Astrocyte of the spinal cord (primary cell): ENCODE measurements at places on chromosomes 12 and 14.

DNA sequence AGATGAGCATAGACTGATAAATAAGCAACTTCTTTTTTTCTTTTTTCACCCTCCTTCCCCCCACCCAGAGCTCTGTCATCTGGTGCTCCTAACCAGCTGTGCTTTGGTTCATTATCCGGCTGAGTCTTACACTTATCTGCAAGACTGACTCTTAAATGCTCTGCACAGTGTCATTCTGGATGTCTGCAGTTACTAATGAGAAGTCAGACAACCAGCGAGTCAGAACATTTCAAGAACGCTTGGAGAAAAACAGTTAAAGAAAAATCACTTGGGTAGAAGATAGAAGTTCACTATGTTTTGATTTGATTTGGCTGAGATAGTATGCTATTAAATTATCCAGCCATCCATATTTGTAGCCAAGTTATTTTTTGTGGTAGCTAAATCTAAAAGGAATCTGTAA lies 328.9 kb upstream of the PRICKLE1 start:
- no peak for DNase-seq

DNA sequence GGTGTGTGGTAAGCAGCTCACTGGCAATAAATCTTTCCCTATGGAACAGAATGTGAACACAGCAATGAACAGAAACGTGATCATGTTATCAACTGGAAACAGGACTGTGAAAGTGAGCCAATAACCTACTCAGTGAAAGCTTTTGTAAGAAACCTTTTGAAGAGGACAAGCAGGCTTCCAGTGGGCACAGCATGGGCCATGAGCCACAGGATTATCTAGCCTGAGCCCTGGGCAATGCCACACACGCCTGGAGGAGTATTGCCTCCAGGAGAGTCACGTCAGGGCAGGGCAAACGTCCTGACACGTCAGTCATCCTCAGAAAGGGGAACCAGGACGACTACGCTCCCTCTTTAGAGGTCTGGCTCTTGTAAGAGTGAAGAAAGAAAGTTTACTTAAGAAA lies 32.3 kb downstream of the NRDE2 start:
- no peak for DNase-seq

DNA sequence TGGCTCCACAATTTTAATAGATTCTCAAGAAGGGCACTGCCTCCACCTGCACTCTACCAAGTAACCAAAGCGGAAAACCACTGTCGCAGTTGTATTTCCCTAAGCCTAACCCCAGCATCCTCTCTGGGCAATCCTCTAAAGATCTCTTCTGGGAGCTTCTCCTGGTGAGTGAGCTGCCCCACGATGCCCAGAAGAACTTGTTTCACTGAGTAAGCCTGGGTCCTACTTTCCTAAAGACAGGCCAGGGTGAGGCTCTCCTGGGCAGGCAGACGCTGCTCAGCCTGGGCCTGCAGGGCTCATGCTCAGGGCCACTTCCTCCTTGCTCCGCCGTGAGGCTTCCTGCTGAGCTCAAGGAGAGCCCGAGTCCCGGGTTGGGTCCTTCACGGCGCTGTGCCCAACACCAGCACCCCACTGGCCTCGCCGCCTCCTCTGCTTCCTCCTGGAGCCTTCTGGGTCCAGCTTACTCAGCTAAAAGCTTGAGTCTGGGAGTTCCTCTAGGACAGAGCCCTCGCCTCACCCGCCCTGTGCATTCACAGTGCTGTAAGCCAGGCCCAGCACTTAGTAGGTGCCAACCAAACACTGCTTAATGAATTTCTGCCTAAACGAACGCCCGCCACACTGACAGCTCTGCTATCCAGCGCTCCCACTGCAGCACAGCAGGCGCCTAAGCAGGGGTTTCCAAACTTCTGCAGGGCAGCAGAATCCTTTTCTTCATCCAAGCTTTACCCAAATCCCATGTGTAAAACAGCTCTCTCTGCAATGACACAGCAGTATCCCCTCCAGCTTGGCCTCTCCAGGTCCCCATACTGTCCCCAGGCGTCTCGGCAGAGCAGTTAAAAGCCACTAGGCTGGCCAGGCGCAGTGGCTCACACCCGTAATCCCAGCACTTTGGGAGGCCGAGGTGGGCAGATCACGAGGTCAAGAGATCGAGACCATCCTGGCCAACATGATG lies 5.7 kb downstream of the RAB35 start:
- DNase-seq, result no peak

GRCh38 chr14:89428173-89428523 lies 11.1 kb upstream of the FOXN3 start:
- no peak for DNase-seq

DNA sequence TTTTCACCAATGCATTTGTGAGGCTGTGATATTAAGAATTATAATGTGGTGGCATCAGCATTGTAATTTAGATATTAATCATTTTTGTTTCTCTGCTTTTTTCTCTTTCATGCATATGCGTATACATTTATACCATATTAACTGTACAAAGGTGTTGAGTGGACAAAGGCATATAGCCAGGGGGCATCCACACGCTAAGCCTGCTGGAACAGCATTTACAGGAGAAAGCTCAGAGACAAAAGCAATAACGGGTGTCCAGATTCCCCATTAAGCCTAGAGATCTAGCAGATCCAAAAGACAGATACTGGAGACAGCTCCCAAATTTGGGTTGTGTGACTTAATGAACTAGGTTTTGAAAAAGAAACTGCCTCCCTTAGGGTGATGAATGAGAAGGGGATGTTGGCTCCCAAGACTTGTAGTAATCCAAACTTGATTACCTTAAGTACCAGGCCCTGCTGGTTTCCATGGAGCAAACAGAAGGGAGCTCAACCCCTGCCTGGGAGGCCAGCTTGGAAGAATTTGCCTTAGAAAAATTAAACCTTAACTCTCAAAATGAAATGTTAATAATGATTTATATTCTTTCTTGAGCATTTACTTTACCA lies 181.9 kb downstream of the SLC6A15 start:
- DNase-seq, result no peak

- no peak for DNase-seq
Measured at GRCh38 chr12:114221957-114222630, 183.8 kb downstream of the TBX5 start.

DNA sequence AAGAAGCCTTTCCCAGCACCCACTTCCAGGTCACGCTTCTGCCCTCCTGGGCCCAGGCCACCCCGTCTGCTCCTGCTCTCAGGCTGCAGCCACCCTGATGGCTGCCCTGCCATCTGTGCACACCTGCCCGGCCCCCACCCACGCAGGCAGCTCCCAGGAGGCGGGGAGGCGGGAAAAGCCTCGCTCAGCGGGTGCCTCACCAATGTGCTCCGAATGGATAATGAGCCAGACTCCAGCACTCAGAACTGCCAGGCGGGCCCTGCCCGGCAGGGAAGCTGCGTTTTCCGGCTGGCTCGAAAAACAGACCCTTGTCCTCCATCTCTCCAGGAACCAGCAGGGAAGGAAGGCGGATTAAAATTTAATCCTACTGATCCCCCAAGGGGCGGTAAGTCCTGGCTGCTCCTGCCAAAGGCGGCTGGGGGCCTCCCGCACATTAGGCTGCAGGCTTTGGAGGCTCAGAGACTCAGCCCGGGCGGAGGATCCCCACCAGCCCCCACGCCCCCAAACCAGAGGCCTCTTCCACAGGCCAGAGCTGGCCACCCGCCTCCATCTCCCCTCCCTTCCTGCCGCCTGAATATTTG lies 104.0 kb downstream of the NCOR2 start:
- no peak for DNase-seq

DNA sequence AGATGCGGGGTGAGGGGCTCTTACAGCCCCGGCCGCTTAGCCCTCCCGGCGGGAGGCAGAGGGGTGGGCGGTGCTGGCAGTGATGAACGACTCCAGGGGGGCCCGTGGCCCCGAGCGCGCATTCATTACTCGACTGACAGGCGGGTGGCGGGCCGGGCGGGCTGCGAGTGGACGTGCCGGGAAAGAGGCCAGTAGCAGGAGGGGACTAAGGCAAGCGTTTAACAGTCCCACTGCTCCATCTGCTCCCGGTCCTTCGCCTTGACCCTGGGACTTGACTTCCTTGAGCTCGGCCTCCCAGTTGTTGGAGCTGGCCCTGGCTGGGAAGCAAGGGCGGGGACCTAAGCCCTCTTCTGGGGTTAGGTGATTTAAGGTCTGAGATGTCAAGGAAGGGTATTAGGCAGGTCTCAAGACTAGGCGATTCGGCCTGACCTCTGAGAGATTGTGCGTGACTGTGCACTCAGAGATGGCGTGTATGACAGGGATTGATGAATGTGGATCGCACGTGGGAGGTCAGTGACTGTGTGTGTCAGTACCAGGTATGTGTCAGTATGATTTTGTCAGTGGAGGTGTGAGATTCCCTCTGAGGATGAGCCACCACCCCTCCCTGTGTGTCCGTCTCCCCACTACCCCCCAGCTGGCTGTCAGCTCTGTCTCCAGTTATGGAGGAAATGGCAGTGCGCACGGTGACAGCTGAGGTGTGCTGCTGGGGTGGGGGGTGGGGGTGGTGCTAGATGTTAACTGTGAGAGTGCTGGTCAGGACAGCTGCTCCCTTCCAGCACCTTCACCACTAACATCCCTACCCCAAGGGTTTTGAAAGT lies 3.6 kb upstream of the DNAJC22 start:
- no peak for DNase-seq

GRCh38 chr14:75128596-75128990 lies 1.7 kb upstream of the NEK9 start:
- DNase-seq, result no peak

DNA sequence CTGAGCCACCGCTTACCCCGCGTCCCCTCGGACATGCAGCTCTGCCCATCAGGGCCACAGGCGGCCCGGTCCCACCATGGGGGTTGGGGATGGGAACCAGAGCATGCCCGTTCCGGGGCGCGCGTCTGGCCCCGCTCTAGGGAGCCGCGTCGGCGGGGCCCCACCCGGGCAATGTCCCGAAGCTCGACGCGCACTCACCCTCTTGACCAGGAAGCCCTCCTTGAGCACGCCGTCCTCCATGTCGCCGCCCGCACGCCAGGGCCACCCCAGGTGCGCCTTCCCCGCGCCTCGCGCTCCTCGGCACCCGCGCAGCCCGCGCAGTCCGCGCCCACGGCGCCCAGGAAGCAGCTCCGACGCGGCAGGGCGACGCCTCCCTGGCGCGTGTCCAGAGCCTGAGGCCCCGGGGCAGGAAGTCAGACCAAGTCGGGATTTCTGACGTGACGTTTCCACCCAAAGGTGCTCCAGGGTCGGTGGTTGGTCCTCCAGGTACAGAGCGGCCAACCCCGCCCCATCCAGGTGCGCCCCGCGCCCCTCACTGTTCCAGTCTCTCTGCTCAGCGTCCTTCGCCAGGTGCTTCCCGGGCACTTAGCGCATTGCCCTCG lies at the start of gene PLEK2:
TSS of gene PLEK2 (minus strand) at position 346 of the 602 bp plus-strand sequence. CDS start at position 240, 106 bp downstream.
- DNase-seq, result peak; percentile 8

GRCh38 chr12:107780298-107780697 lies 5.8 kb downstream of the ASCL4 start:
- no peak for DNase-seq

DNA sequence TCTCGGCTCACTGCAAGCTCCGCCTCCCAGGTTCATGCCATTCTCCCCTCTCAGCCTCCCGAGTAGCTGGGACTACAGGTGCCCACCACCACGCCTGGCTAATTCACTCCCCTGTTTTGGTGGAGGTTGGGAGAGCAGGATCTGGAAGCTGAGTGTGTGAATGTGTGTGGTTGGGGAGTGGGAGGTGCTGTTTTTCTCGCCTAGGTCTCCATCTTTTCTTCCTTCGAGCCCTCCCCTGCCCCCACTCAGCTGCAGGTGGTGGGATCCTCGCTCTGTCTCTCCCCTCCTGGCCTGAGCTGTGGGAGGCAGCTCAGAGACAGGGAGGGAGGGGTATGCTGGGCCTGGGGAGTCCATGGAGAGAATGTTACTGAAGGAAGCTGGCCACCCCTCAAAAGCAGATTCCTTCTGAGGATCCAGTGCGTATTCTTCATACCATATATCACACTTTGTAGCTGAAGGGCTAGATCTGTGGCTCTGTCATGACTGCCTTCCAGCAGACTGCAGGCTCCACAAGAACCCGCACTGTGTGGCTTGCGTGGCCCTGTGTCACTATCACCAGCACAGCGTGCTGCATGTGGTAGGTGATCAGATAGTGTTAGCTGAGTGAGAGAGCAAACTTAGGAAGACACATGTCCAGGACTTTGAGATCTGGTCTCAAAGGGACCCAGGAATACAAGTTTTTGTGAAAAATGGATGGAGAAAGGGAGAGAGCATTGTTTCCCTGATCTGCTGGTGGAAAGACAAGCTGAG lies 2.8 kb downstream of the KRT83 start:
- no peak for DNase-seq

GRCh38 chr14:72523424-72524294 lies 370.2 kb downstream of the DPF3 start:
- no peak for DNase-seq
